ENCODE measurements at places on chromosomes 2 and 18.

DNA sequence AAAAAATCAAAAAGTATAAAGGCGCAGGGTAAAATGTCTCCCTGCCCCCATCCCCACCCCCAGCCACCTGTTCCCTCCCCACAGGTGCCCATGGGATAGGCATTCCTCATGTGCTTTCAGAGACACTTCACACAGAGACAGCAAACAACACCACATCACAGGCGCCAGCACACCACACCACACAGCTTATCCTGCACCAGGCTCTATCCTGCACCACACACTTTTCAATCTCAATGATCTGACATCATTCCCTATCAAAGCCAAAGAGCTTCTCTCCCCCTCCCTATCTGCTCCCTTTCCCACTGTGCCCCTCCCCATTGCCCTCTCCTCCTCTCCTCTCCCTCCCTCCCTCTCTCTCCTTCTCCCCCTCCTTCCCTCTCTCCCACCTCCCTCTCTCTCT is 15.5 kb downstream of the FAM178B start:
- no peak for DNase-seq

DNA sequence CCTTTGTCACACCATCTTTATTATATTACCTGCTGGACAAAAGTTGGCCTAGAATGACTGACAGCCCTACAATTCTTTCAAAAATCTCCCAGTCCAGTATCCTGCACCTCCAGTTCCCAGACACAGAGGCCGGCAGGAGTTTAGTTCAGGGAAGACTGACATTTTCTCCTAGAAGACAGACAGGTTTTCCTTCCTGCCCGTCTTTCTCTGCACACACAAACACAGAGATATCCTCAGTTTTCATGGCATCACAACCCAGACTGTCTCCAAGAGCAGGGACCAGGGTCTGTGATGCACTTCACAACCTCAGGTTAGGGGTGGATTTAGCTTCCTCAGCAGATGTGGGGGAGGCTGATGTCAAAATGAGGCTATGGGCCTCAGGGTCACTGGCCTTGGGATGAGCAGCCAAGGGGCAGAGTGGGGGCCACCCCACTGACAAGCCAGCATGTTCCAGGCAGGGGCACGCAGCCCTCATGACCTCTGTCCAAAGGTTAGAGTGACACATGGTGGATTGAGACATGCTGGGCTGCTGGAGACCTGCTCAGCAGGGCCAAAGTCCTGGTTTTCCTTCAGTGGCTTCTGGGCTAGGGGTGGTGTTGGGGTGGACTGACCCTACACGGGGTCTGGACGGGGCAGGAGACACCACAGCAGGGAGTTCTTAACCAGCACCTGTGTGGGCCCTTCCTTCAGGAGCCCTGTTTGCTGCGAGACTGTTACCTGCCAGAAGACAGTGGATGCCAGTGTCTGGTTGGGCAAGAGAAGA is 70.5 kb downstream of the SFXN5 start:
- no peak for DNase-seq

GRCh38 chr2:73852020-73852419 is 23.3 kb downstream of the STAMBP start:
- DNase-seq: no peak

GRCh38 chr18:9779630-9780029 is 71.5 kb downstream of the RAB31 start:
- DNase-seq: no peak

DNA sequence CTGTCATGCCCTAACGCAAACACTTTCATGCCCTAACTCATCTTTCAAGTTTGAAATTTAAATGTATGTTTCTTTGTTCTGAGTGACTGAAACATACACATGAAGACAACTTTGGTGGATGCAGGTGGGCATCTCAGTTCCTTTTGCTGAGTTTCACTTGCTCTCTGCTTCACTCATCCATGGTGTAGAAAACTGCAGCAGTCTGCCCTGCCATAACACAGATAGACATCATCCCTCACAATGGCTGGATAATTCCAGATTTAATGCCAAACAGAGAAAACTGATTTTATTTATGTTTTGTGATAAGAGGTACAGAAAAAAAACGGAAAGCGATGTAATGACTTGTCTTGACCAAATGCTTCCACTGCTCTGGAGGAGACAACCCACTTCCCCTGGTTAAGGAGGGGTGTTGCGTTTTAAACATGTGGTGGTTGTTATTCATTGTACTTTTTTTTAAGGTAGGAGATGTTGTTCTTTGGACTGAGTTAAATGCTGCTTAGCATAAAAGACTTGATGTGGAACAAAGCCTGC is 70.4 kb downstream of the RHBDD1 start:
- no peak for DNase-seq
